ENCODE measurements at places on chromosomes 7 and 10.
A peak's percentile ranks its signal among the peaks of the same experiment; 100 is the strongest.

GRCh38 chr7:25775999-25776743, 375.8 kb upstream of the NFE2L3 start:
- no peak for DNase-seq
- H3K36me3 ChIP-seq = no peaks in the 10 kb centered on the region

GRCh38 chr7:131011976-131012375, 278.0 kb upstream of the KLF14 start:
- peak; percentile 89 for DNase-seq
- H3K4me1 ChIP-seq = peaks cover 55% of the 10 kb centered on the region
- H3K36me3 ChIP-seq = no peaks in the 10 kb centered on the region
- peak overlapping the region; percentile 23 for H3K27ac ChIP-seq
- no peaks in the 10 kb centered on the region for H3K27me3 ChIP-seq

- DNase-seq = peak; percentile 43
- no peak overlapping the region for H3K4me3 ChIP-seq
- no peaks in the 10 kb centered on the region for H3K27me3 ChIP-seq
- peak overlapping the region; percentile 56 for H3K27ac ChIP-seq
These were observed 693.1 kb downstream of the PARD3 start for GRCh38 chr10:34121781-34122622.

DNA sequence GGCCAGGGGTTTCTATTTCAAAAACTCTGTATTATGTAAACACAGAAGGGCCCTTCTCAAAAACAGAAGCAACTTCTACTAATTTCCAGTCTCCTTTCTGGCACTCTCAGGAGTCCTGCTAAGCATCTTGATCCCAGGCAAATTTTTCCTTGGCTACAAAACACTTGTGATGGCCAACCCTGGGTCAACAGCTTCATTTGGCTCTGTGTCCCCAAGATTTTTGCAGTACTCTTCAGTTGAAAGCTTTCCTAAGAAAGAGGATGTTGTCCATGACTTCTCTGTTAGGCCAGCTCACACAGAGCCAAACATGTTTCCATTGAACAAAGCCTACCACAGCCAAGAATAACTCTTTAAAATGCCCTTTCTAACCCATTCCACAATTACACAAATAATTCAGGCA, 99.0 kb upstream of the EGR2 start:
- H3K27me3 ChIP-seq = no peaks in the 10 kb centered on the region
- H3K4me1 ChIP-seq = no peaks in the 10 kb centered on the region
- DNase-seq = no peak
- no peak overlapping the region for H3K4me3 ChIP-seq
- no peak overlapping the region for H3K27ac ChIP-seq

DNA sequence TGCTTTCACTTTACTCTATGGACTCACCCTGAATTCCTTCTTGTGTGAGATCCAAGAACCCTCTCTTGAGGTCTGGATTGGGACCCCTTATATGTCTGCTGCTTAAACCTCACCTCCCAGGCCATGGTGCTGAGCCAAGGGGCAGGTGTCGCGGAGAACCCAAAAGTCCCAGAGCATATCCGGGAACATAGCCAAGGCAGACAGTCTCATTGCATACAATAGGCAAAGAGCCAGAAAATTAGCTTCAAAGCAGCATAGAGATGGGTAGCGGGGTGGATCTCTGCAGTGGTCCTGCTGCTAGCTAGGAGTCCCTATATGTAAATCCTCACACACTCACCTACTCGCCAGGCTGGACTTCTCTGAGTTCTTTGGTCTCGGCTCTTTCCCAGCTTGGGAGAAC, 5.5 kb downstream of the CCL24 start:
- no peaks in the 10 kb centered on the region for H3K36me3 ChIP-seq
- H3K4me3 ChIP-seq = no peak overlapping the region
- H3K4me1 ChIP-seq = no peaks in the 10 kb centered on the region
- H3K27me3 ChIP-seq = no peaks in the 10 kb centered on the region

DNA sequence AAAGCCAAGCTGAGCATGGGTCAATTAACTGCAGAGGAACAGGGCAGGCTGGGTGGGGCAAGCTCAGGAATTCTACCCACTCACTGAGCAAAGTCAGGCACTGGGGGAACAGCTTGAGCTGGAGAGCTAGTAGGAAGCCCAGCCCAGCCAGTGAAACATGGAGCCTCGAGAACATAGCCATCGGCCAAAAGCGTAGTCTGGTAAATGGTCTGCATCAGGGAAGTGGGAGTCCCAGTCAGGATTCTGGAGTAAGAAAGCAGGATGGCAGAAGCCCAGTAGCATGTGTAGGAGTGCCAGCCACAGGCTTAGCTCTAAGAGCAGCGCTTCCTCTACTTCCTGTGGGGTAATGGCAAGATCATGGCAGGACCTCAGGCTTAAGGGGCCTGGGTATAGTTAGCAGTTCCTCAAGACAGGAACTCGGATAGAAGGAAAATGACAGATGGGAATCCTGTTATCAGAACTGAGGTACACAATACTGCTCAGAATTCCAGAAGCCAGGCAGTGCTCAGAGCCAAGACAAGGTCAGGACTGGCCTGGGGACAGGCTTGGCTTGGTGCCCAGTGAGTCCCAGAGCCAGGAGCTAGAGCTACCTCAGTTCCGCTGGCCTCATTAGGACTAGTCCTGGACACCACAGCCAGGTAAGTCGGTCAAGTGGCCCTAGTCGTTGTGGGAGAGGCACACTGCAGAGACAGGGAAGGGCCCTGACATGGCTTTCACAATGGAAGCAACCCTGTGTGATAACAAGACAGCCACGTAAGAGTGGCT, 65.4 kb upstream of the MXI1 start:
- peaks cover 2% of the 10 kb centered on the region for H3K27me3 ChIP-seq
- no peak overlapping the region for H3K27ac ChIP-seq
- no peak for DNase-seq
- H3K4me1 ChIP-seq = peaks cover 24% of the 10 kb centered on the region

GRCh38 chr7:159114981-159115380, 29.7 kb downstream of the VIPR2 start:
- no peak for DNase-seq
- no peak overlapping the region for H3K4me3 ChIP-seq
- H3K27me3 ChIP-seq = peaks cover 2% of the 10 kb centered on the region

DNA sequence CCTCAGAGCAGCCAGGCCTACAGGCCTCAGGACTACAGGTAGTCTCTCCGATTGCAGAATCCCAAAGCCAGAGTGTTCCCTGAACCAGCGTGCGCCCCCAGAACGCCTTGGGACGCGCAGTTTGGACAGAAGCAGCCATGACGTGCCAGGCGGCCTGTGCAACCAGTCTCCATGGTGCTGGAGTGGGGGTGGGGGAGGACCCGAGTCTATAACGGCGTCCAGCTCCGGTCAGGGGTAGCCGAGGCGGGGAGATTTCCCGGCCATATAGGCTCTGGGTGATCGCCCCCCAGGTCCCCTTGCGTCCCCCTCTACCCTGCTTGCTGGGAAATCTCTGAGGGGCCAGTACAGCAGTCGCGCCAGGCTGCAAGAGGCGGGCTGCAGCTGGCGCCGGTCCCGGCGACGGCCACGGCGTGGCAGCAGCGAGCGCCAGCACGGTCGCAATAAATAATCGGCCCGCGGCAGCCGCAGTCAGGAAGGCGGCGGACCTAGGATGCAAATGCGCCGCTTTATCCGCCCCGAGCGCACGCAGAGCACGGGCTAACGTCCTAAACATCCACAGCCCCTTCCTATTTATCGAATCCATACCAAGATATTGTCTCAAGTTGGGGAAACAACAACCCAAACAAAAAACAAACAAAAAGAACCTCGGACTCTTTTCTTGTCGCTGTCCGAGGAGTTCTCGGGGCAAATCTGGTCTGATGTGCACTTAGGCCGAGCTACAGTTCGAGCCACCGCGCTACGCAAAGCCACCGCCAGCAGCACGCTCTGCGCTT, 1.6 kb downstream of the HOXA3 start:
- H3K27me3 ChIP-seq = no peaks in the 10 kb centered on the region
- peaks cover 84% of the 10 kb centered on the region for H3K4me1 ChIP-seq
- H3K4me3 ChIP-seq = peak overlapping the region; percentile 79
- peak; percentile 91 for DNase-seq

Measured in common myeloid progenitor, CD34-positive (primary cell).